ENCODE measurements at places on chromosomes 2 and 18.

- no peak for DNase-seq
These were observed 1.8 kb downstream of the TLK1 start for GRCh38 chr2:171158790-171159371.

GRCh38 chr18:70376914-70377258, 88.0 kb downstream of the SOCS6 start:
- no peak for DNase-seq

DNA sequence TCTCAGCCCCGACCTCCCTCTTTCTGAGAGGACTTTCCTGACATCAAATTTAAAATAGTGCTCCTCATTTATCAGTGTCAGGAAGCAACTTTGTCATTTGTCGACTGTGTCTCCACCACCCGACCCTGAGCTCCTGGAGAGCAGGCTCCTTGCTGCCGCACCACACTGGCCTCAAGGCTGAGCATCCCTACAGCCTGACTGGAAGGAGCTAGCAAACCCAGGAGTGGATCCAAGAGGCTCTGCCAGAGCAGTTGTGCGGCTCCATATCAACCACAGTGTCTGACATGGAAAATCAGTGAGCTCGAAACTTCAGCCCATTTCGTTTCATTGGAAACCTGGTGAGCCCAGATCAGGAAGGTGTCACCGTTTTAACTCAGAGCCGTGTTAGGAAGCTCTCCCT, 125.2 kb downstream of the PTGR3 start:
- DNase-seq = no peak

GRCh38 chr2:24993406-24994145, 21.8 kb upstream of the DNAJC27 start:
- no peak for DNase-seq

DNA sequence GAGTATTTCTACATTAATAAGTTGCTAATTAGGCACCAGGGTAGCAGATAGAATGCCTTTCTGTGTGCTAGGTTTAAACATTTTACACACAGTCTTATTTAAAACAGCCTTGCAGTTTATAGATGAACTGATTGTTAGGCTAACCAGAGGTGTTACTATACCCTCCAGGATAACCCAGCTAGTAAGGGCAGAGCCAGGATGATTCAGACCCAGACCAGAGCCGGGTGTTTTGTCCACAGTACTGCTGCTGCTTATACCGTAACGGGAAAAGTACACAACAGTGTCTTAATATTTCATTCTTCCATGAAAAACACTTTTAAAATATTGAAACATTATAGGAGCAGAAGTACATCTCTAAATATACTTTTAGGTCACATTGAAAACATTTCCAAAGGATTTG, 82.7 kb downstream of the MALT1 start:
- DNase-seq = no peak

DNA sequence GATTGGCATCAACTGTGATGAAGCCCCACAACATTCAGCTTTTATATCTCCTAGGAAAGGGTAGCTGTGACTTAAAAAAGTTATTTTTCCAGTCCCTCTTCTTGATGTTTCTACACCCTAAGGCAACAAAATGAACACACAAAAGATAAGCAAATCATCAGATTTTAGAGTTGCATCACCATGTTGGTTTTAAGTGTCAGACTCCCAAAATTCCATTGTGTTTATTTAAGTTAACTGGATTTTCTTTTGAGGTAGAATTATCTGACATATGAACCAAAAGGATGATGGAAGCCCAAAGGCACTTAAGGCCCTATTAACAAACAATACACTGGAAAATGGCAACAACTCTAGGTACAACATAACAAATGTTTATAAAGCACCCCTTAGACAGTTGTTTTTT, 261.7 kb upstream of the SLC39A10 start:
- no peak for DNase-seq

DNA sequence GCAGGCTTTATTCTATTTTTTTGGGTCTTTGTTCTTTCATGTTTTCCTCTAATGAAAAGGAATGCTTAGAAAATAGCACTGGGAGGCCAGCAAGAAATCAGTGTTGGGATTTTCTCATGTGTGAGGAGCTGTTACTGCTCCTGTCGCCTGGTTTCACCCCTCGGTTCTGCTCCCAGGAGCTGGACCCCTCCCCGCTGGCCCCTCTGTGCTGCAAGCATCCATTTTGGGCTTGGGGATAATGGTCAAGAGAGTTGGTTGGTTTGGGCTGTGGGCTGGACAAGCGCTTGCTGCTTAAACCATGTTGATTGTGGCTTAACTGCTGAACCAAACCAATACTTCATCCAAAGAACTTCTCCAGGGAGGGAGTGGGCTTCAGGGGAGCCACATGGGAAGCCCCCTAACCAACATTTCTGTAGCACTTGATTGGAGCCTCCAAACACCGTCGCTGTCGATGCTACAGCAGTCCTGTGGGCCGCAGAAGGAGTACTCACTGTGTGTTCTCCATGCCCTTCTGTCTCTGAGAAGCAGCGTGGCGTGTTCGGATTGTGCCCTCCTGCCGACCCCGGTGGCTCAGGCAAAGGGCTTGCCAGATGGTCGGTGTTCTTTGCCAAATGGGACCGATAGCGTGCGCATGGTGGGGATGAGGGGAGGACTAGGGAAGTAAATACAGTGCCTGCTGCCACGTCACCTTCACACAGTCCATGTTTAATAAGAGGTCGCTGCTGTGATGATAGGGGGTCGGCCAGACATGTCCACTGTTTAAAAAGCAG, 40.0 kb downstream of the AGAP1 start:
- DNase-seq = no peak

DNA sequence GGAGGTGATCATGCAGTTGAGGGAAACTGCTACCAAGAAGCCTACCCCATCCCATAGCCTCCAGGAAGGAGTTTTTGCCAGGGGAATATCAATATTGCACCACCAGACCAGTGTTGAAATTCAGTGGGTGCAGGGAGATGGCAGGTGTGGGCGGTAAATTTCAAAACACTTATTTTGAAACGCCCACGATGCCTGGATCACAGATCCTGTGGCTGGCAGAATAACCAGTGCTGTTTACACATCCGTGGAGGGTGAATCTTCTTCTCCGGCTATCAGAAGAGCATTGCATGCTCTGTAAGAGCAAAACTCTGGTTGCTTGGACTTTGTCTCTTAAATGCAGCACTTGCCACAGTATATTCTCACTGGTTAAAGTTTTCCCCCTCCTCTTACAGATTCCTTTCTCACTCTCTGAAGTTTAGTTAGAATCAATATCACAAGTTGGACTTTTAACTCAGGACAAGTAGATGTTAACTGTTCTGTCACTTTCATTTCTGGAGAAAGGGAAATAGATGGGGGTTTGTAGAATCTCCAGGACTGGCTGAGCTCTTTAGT, 70.5 kb upstream of the ZCCHC2 start:
- no peak for DNase-seq

DNA sequence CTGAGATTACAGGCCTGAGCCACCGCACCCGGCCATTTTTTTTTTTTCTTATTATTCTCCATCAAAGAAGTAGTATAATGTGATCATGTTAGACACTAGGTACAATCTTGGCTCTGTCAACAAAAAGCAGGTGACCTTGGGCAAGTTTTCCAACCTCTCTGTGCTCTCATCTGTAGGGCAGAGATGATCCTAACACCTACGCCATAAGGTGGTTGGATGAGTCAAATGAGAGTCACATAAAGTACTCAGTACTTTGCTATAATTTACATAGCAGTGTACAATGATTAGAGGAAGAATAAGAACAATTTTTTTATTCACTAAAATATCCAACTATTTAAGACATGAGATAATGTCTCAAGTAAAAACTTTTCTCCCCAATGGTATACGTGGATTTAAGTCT, 128.6 kb downstream of the TGIF1 start:
- DNase-seq = no peak

GRCh38 chr2:113980946-113981345, 91.1 kb downstream of the ACTR3 start:
- no peak for DNase-seq

DNA sequence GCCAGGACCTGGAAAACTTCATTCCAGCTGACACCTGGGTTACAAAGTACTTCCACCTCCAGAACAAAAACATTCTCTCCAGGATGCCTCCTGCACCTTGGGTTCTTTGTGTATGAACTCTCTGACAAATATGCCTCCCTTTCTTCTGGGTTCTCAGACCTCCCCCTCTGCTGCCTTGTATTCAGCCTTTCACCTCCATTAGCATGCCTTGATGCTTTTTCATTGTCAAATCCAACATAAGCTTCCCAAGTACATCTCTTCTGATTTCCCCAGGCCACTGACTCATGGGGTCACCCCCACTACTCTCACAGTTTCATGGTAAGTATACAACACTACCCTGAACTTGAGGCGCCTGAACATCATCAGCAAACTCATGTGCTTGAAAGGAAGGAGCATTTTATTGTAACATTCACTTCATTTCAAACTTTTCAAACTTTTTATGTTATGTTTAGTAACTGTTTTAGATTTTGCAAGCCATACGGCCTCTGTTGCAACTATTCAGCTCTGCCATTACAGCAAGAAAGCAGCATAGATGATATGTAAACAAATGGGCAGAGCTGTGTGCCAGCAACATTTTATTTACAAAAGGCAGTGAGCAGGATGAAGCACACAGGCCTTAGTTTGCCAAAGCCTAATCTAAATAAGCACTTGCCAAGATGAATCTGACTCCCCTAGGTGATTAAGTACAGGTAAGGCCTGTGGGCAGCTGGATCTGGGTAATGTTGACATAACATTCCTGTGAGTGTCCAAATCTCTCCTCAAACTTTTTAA, 32.5 kb upstream of the MRPS9 start:
- DNase-seq = no peak

- no peak for DNase-seq
These were observed 94.5 kb upstream of the KLHL14 start for GRCh38 chr18:32867330-32867729.

- no peak for DNase-seq
These were observed 69.9 kb upstream of the MCFD2 start for GRCh38 chr2:46985512-46985911.

GRCh38 chr2:69798909-69799526, 30.4 kb upstream of the GMCL1 start:
- no peak for DNase-seq

- DNase-seq = no peak
These were observed 31.4 kb downstream of the HEATR5B start for GRCh38 chr2:37052600-37053332.

DNA sequence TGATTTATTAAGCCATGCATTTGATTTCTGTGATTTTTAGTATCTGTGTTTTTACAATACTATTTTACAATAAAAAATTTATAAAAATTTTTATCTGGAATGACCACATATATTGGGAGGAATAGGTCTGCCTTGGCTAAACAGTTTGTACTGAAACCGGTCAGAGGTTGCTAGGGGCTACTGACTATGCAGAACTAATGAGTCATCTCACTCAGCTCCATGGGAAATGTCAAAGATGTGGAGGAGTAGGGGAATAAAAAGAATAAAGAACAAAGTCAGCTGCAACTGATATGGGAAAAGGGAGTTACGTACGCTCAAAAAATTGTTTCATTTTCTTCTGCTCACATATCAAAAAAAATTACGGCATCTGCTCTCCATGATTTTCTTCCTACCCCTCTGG, 8.6 kb upstream of the TMEM163 start:
- DNase-seq = no peak

DNA sequence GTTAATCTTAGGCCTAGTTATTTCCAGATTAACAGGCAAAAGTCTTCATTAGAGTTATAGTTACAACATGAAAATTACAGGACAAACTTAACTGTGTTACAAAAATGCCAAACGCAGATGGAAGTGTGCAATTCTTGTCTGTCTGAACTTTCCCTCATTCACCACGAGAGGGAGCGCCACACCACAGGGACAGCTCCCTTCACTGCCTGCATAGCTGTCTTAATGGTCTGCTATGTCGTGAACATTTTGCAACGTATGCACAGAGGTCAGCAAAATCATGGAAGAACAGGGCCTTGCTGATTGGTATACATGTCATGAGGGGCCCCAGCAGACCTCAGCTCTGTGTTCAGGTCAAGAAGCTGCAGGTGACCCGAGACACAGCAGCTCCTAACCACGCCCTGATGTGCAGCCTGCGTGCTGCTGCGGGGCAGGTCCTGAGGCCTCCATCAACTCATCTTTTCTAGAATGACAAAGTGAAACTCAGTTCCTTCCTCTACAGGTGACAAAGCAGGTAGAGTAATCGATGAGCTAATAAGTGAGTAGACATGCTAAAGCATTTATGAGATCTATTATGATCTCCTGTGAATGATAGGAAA, 78.8 kb upstream of the ATP8B1 start:
- DNase-seq = peak; percentile 28

GRCh38 chr2:209525834-209526281, 102.0 kb downstream of the MAP2 start:
- no peak for DNase-seq

DNA sequence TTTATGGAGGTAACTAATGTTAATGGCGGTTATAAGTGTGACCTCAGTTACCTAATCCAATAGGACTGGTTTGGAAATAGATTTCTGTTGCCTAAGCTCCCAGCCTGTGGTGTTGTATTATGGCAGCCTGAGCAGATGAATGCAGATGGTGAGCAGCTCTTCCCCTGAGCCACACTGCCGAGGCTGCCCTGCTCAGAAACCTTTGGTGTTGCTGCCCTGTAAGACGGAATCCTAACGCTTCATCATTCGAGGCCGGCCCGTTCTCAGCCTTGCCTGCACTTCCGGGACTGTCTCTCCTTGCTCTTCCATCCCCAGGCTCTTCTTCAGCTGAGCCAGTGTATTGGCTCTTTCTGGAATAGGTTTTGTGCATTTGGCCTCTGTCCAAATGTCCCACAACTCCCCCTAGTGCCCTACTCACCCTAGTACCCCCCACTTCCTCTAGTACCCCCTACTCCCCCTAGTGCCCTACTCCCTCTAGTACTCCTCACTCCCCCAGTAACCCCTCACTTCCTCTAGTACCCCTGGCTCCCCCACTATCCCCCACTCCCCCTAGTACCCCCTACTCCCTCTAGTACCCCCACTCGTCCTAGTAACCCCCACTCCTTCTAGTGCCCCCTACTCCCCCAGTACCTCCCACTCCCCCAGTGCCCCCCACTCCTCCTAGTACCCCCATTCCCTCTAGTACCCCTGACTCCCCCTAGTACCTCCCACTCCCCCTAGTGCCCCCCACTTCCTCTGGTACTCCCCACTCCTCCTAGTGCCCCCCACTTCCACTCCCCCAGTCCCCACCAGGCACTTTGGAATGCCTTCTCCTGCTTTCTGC, 106.0 kb upstream of the TAF1B start:
- DNase-seq = no peak

DNA sequence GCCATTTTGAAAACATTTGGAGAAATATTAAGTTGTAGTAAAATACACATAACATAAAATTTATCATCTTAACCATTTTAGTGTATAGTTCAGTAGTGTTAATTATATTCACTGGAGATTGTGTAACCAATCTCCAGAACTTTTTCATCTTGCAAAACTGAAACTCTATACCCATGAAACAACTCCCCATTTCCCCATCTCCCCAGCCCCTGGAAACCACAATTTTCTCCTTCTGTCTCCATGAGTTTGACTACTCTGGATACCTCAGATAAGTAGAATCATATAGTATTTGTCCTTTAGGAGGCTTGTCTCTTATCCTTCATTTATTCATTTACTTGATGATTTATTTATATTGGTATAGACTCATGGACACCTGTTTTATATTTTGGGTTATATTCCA, 392.9 kb downstream of the SETBP1 start:
- DNase-seq = no peak

GRCh38 chr2:239443666-239444567, 43.1 kb upstream of the HDAC4 start:
- DNase-seq = no peak
